ENCODE measurements at places on chromosomes 13 and 19. TPM values are rescaled to one million over a fixed set of nuclear protein-coding genes. Genes with fewer than 3 reads are reported as not detected.

The RASIP1 gene
- total RNA-seq: 0.52 TPM

The KLF1 gene
- not detected for total RNA-seq

The MEDAG gene
- total RNA-seq: 21.9 TPM

The HOOK2 gene
- 26.7 TPM for total RNA-seq

The CTXN1 gene
- 7.4 TPM for total RNA-seq

The LATS2 gene
- total RNA-seq: 16.6 TPM

The U2AF1L4 gene
- total RNA-seq: 8.9 TPM

The CLDN10 gene
- total RNA-seq: 3.4 TPM

The RGCC gene
- total RNA-seq: 2.6 TPM

All from smooth muscle cell of the pulmonary artery (primary cell).